ENCODE measurements at places on chromosomes 6 and 20. TPM values are rescaled to one million over a fixed set of nuclear protein-coding genes. Genes with fewer than 3 reads are reported as not detected.

PLA2G7 gene
- polyA plus RNA-seq = 2.6 TPM

VGLL2 gene
- polyA plus RNA-seq = not detected

HLA-F gene
- polyA plus RNA-seq = 5.0 TPM

MATN4 gene
- 0.25 TPM for polyA plus RNA-seq

SLC2A10 gene
- polyA plus RNA-seq = 16.6 TPM

SEMG2 gene
- polyA plus RNA-seq = not detected

LTB gene
- polyA plus RNA-seq = 0.91 TPM

SEL1L2 gene
- not detected for polyA plus RNA-seq

TRAPPC3L gene
- polyA plus RNA-seq = 0.53 TPM

TRDN gene
- polyA plus RNA-seq = 2.8 TPM

FAM210B gene
- polyA plus RNA-seq = 40.7 TPM

ZBTB24 gene
- 17.4 TPM for polyA plus RNA-seq

OPN5 gene
- 1.4 TPM for polyA plus RNA-seq

CD93 gene
- 37.9 TPM for polyA plus RNA-seq

PACSIN1 gene
- polyA plus RNA-seq = 0.57 TPM

CRISP1 gene
- polyA plus RNA-seq = not detected

EPPIN gene
- polyA plus RNA-seq = 0.55 TPM

BFSP1 gene
- 3.6 TPM for polyA plus RNA-seq

ENPP1 gene
- polyA plus RNA-seq = 25.9 TPM

OPRL1 gene
- 1.1 TPM for polyA plus RNA-seq

PREX1 gene
- 11.7 TPM for polyA plus RNA-seq

SLC17A3 gene
- 1.3 TPM for polyA plus RNA-seq

MARCKS gene
- 277 TPM for polyA plus RNA-seq

THBD gene
- polyA plus RNA-seq = 4.2 TPM

MYH7B gene
- 1.6 TPM for polyA plus RNA-seq

CFAP61 gene
- 2.8 TPM for polyA plus RNA-seq

HACE1 gene
- 27.9 TPM for polyA plus RNA-seq

GSTA3 gene
- 0.52 TPM for polyA plus RNA-seq

FOXA2 gene
- not detected for polyA plus RNA-seq

ANKS1A gene
- 42.0 TPM for polyA plus RNA-seq

PRIM2 gene
- polyA plus RNA-seq = 23.0 TPM

KCNB1 gene
- polyA plus RNA-seq = 0.85 TPM

CGA gene
- polyA plus RNA-seq = 0.38 TPM

ULBP2 gene
- polyA plus RNA-seq = 0.88 TPM

BANF2 gene
- 0.38 TPM for polyA plus RNA-seq

FAXC gene
- polyA plus RNA-seq = 5.8 TPM

MRAP2 gene
- 3.2 TPM for polyA plus RNA-seq

NR2E1 gene
- not detected for polyA plus RNA-seq

COL9A3 gene
- 10.3 TPM for polyA plus RNA-seq

THBS2 gene
- 7.3 TPM for polyA plus RNA-seq

BEND3 gene
- polyA plus RNA-seq = 10.4 TPM

WFDC9 gene
- not detected for polyA plus RNA-seq

CALHM5 gene
- 2.6 TPM for polyA plus RNA-seq

POU3F2 gene
- 0.15 TPM for polyA plus RNA-seq

CPXM1 gene
- polyA plus RNA-seq = 224 TPM

CALHM4 gene
- 1.4 TPM for polyA plus RNA-seq

PTK6 gene
- polyA plus RNA-seq = 1.1 TPM

ARMC2 gene
- 15.7 TPM for polyA plus RNA-seq

RIMS4 gene
- 0.52 TPM for polyA plus RNA-seq

CCN2 gene
- polyA plus RNA-seq = 243 TPM

CPNE5 gene
- 13.2 TPM for polyA plus RNA-seq

Data from left kidney (tissue), 8 donors.